ENCODE measurements at places on chromosomes 7 and 10.

- DNase-seq: no peak
Observed at GRCh38 chr10:8463853-8464252, 409.4 kb downstream of the GATA3 start.

DNA sequence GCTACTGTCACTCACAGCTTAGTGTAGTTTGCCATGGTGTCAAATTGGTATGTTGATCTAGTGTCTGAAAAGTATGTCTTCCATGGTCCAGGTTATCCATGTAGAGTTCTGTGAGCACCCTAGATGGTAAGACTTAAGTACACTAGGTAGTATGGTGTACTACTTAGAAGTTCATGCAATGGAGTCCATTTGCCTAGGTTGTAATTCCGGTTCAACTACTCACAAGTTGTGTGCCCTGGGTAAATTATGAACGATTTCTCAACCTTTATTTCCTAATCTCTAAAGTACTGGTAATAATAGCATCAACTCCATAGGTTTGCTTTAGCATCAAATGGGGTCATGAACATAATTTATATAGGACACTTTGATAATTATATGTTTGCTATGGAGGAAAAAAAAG lies 666.2 kb upstream of the CELF2 start:
- no peak for DNase-seq

- DNase-seq: no peak
Observed at GRCh38 chr10:1774796-1775195, 37.5 kb upstream of the ADARB2 start.

DNA sequence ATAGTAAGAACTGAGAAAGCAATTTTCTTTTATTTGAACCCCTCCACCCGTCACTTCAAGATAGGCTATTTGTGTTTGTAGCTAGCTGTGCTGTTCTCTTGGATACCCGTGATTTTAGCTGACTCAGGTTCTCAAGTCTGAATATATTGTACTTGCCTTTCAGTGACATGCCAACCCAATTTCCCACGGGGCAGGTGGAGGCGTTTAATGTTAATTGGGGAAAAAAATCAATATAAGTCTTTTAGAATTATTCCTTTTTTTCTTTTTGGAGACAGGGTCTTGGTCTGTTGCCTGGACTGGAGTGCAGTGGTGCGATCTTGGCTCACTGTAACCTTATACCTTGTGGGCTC lies 36.4 kb downstream of the ZRANB1 start:
- no peak for DNase-seq

DNA sequence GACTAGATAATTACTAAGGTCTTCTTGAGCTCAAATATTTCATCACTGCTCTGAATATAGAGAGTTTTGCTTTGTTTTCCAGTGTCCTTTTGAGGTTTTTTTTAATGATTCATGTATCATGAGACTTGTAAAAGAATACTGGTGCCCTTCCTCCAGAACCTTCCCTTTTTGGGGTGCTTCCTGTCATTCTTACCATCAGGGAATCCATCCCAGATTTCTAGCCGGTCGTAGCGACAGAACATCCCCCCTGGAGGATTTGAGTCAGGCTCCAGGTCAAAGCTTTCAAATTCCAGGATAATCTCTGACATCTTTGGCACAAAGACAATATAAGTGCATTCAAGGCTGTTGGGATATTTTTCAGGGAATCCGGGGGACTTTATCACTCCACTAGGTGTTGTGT lies 71.0 kb downstream of the NRP1 start:
- no peak for DNase-seq

DNA sequence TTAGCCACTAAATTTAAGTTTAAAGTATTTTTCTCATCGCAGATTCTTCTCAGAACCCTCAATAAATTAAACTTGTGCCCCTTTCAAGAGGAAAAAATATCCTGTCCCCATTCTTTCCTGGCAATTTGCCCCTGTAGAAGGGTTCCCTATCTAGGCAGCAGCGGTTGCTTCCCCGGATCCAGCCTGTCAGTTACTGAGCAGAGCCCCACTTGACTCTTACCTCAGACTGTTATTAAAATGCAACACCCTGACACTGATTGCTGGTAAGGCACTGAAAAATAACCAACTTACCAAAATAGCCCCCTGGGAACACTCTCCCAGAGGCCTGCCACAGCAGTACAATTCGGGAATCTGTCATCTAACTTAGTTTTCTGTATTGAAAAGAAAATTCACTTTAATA lies 13.9 kb downstream of the LMTK2 start:
- no peak for DNase-seq

- DNase-seq: no peak
Observed at GRCh38 chr7:90715067-90715466, 118.9 kb downstream of the CDK14 start.

DNA sequence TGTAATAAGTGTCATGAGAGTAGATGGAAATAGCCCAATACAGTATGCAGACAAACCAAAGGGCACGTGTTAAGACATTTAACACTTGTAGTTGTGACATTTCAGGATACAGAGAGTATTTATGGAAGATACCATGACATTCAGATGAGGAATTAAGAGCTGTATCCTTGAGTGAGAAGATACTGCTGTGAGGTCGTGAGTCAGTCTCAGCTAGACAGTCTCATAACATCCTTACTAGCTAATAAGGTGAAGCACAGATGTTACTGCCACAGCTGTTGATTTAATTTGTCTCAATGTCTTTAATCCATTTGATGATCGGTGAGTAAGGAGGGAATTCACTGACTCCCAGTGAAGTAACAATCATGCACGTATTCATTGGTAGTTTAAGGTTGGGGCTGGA lies 288.0 kb upstream of the AKR1E2 start:
- no peak for DNase-seq

- DNase-seq: no peak
Observed at GRCh38 chr10:9613338-9614075, 1404.2 kb upstream of the CELF2 start.

- DNase-seq: no peak
Observed at GRCh38 chr7:139702313-139702731, 75.5 kb downstream of the HIPK2 start.

DNA sequence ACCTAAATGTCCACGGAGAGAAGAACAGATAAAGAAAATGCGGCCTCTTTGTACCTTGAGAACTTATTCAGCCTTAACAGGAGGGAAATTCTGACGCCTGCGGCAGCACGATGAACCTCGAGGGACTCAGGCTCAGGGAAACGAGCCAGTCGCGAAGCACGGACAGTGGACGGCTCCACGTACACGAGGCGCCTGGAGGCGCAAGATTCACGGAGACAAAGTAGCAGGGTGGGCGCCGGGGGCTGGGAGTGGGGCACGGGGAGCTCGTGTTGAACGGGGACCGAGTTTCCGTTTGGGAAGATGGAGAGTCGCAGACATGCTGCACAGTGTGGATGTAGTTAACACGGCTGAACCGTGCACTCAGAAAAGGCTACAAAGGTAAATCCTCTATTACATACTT lies 13.2 kb upstream of the UTF1 start:
- no peak for DNase-seq

DNA sequence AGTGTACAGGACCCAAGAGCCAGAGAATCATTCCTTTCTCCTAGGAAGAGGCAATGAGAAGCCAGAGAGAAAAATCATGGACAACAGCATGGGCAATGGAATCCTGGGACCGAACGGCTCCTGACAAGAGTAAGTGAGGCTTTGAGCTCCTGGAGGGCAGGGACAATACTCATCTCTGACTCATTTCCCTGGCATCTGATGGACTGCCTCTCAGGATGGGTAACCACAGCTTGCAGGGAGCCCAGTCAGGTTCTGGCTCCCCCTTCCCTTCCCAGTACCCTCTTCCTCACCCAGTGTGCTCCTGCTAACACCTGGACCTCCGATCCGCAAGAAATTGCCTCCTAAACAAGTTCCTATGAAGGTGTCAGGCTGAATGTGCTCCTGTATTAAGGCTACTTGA lies 51.2 kb upstream of the SORCS3 start:
- DNase-seq: no peak

DNA sequence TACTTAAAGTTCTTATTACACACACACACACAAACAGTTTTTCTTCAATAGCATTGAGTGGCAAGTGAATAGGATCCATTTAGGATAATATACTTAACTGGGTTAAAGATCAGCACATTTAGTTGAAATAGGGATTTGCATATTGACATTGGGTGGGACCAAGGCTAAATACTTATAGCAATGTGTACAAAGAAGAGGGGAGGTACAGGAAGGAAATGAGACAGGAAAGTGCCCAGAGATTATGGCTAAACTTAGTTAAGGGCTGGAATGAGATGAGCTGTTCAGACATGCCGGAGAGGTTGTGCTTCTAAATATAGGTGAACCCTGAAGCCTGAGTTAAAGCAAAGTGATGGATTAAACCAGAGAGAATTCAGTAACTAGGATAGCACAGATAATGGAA lies 95.1 kb downstream of the LSMEM1 start:
- DNase-seq: no peak

- DNase-seq: no peak
Observed at GRCh38 chr10:32790483-32790882, 167.5 kb downstream of the ITGB1 start.

- no peak for DNase-seq
Observed at GRCh38 chr7:78073609-78074382, 275.2 kb downstream of the PHTF2 start.

GRCh38 chr7:45515346-45515745 lies 58.8 kb upstream of the ADCY1 start:
- no peak for DNase-seq

GRCh38 chr10:76031769-76032699 lies 600.6 kb downstream of the LRMDA start:
- DNase-seq: no peak

DNA sequence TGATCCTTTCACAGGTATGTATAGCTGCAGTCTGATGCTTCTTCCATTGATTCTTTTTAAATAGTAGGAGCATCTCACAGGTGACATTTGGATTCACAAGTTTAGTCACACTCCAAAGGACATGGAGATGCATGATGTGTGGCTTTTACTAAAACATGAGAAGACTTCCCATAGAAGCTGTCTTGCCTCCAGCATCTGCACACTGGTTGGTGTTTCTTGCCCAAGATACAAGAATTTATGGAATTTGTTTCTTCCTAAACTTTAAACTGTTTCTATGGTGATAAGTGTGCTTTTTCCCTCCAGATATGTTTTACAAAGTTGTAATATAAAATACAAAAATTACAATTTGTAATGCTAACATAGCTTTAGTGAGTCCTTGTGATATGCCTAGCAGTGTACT lies 24.2 kb downstream of the ADIRF start:
- no peak for DNase-seq

DNA sequence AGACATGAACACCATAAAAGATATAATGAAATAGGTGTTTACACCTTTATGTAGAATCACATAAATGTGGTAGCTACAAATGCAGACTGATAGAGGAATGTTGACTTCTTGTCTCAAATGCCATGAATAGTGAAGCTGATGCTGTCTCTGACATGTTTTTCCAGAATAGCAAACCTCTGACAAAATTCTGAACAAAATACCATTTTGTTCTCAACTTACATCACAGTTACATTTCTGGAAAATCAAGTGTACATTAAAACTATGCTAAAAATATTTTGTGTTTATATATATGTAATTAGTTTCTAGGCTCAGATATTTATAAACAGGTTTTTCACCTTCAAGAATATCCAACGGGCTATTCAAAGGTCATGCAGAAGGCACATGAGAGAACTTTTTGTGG lies 16.8 kb upstream of the PTPN12 start:
- no peak for DNase-seq

DNA sequence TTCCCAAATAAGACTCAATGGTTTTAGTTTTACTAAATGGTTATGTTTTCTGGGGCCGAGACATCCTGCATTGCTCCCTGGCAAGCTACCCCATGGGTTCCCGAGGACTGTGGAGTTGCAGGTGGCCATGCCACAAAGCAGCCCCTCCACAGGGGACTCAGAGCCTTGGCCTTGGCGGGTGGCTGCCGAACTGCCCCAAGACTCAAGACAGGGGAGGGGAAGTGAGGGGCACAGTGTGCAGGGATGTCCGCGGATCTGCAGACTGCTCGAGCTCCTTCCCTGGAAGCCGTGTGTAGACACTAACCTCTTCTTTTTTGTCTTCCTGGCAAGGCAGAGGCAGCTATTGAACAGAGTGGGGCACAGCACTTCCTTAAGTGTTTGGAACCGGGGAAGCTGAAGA lies 154.6 kb downstream of the EBF3 start:
- DNase-seq: no peak

- no peak for DNase-seq
Observed at GRCh38 chr7:1197997-1198625, 34.6 kb upstream of the UNCX start.

- DNase-seq: no peak
Observed at GRCh38 chr7:68699090-68699711, 899.1 kb upstream of the AUTS2 start.

DNA sequence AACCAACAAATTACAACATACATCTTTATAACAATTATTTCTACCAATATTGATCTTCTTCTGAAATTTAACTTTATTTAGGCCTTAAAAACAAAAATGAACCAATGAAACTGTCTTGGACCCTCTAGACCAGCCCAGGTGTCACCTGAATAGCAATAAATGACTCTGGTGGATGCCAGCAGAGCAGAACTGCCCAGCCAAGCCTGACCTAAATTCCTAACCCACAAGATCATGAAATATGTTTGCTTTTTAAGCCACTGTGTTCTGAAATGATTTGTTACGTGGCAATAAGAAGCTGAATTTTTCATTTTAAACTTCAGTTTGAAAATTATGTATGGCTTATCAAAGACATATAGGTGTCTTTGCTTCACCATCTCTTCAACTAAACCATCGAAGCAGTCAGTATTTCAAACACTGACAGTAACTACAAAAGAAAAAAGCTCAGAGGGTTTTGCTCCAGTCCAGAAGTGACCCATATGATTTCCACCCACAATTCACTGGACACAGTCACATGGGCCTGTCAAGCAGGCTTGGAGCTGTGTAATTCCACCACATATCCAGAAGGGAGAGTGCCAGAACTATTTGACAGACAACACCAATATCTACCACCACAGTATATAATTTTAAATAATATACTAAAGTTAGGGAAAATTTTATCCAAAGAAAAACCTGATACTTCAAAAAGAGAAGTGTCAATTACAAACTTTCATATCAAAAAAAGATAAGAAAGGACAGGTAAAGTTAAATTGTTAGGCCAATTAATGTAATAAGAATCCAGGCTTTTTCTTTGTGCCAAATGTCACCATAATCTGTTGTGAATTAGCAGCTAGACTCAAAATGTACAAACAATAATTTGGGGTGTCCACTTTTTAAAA lies 94.5 kb downstream of the KMT2C start:
- DNase-seq: no peak
